ENCODE measurements at places on chromosomes 7 and 10.

DNA sequence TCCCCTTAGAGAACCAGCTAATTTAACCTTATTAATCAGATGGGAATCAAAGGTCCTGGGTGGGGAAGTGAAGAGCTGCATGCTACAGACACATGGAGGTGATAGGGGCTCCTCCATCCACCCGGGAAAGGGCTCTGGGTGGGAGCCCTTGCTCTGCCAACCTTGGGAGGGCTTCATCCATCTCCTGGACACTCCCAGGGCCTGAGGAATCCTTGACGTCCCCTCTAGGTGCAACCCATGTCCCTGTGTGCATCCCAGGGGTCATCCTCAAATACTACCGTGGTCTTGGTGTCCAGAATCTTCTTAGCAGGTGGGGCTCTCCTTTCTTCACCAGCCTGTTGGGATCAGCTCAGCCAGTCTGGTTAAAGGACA, 55.4 kb upstream of the IGFBP3 start:
- DNase-seq, result no peak

GRCh38 chr7:43387932-43388331, 195.0 kb upstream of the STK17A start:
- no peak for DNase-seq

DNA sequence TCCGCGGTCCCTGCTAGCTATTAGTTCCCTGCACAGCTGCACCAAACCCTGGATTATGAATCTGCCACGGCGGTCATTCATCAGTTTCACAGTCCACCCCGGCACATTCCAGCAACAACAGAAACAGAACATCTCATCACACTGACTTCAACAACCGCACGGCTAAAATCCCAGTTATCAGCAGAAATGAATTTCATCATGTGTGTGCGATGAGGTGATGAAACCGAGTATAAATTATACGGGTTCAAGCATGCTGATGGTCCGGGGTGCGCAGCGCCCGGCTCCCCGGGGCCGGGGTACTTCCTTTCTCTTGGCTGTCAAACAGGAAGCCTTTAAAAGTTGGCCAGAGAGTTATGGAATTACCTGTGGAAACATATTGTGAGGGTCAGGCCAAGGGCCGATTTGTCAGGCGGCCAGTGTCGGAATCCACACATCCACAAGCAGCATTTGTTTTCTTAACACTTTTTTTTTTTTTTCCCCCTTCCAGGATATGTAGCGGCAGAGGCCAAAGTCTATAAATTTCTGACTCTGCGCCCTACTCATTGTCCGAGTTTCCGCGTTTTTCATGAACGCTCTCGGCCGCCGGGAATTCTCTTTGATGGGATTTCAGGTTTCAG, 420.9 kb upstream of the MGMT start:
- no peak for DNase-seq

DNA sequence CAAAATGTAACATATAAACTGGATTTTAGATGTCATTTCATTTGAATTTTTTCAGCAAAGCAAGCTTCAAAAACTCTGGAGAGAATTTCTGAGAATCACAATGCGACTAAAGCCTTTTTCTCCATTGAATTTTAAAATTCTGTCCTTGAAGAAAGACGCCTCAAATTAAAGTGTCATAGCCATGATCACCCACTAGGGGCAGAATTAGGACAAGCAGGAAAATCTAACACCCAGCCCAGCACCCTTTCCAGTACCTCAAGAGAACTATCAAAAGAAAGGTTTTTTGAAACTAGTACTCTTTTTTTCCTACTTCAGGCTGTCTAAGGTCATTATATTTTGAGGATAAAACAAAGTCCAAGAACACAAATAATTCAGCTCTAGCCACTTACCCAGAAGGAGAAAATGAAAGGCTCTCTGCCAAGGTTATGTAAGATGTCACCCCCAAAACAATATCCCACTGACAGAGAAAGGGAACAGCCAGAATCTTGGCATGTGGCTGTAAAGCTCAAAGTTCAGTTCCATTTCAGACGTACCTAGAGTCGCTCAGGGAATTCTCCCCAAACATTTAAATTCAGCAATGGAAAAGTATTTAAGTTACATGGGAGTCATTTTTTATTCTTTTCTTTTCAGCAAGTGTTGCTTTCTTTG, 299.4 kb downstream of the SNX13 start:
- DNase-seq, result peak; percentile 9

DNA sequence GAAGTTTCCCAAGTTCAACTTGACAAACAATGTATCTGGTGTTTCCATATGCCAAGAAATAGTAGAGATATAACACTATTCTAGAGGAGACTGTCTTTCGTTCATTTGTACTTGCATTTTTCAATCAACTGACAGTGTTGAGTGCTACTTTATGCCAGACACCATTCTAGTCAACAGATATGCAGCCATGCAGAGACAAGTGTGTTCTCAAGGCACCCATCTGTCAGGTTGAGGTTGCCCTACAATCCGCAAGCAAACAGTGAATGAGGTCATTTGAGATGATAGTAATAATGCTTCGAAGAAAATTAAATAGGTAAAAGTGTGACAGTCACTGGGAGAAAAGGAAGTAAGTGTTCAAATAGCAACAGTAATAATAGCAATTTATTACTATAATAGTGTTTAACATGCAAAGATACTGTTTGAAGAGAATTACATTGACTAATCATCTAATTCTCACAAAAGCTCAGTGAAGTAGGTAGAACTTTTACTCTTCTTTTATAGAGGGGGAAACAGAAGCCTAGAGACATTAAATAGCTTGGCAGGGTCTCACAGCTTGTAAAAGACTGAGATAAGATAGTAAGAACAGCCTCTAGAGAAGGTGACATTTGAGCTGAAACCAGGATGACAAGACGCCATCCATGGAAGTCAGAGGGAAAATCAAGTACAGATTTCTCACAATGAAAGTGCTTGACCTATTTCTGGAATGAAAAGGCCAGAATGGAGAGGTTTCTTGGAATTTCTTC, 936.9 kb downstream of the SORCS3 start:
- DNase-seq, result no peak

DNA sequence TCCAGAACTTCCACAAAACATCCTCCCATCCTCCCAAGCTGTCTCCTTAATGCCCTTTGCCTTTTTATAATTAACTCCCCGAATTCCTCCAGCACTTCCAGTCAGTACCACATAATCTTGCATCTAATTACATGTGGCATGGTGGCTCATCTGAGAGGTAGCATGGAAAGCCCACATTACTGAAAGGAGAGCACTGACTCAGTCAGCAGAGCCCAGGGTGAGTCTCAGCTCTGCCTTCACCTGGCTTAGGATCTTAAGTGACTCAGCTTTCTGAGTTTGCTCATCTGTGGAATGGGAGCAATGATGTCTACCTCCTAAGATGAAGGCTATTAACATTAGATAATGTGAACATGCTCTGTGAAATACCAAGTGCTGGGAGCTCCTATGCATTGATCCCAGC, 433.9 kb downstream of the SORCS3 start:
- DNase-seq, result no peak

GRCh38 chr7:91777522-91777921, 103.0 kb downstream of the MTERF1 start:
- DNase-seq, result no peak

GRCh38 chr7:17302575-17303142, 4.2 kb downstream of the AHR start:
- no peak for DNase-seq

GRCh38 chr7:17952387-17952786, 12.1 kb upstream of the SNX13 start:
- DNase-seq, result no peak

DNA sequence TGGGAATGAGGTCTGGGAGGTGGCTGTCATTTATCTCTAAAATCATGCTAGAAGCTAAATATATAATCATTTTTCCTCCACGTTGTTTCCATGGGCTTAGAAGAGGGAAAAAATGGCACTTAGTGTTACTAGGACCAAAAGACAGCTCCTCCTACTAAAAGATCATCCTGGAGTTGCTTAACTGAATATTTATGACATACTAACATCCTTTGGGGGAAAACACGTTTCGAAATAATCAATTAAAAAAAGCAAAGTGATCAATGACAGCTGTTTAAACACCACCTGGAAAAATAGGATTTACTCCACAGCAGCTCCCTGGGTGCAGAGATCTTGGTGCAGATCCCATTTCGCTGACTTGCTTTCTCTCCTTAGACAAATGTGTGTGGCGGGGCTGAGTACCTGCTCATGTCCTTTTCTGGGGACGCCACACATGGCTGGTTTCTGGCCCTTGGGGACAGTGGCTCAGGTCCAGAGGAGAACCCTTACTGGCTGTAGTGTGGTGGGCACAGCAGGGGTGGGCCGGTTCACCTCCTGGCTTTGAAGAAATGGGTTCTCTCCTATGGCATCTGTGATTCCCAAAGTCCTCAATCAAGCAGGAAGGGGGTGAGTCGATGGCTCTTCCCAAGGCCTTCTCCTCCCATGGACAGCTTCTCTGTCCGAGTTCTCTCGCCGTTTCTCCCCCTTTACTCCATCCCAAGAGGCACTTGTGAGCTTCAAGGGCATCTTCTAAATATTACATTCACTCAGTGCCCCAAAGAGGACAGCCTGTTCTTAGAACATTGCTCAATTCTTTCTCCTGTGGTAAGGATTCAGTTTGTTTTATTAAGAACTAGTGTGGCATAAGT, 156.4 kb upstream of the KLF14 start:
- DNase-seq, result no peak

DNA sequence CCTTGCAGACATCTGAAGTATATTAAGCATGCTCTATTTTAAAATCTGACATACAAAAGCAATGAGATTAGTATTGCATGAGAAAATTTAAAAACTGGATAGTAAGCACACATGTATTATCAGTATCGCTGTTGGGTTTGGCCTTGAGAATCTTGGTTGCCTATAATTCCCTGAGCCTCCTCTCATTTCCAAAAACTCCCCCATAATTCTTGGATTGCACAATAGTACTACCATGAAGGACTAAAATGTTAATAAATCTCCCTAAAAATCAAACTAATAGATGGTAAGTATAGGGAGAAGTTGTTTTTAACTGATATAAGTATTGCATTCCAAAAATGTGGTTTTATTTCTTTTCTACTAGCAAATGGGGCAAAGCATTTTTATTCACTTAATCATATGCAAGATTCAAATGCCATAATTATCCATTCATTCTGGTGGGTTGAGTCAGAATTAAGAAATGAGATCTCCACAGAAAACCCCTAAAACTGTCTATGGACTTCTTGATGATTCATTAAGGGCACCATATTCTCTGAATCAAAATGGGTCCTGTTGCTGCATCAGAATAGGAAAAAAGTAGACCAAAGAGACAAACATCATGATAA, 10.3 kb upstream of the VIM start:
- DNase-seq, result no peak

Measured in activated T-cell treated with anti-CD3 and anti-CD28 coated beads for 4 hours (primary cell).